C1 segment of cervical spinal cord (tissue), 14 donors: ENCODE measurements at places on chromosomes 4 and X.
A peak's percentile ranks its signal among the peaks of the same experiment; 100 is the strongest.

GRCh38 chr4:93317057-93317456 is 511.5 kb upstream of the ATOH1 start:
- peak; percentile 72 for DNase-seq

- DNase-seq: no peak
Observed at GRCh38 chrX:151713849-151714248, 2.0 kb upstream of the FATE1 start.

- no peak for DNase-seq
Observed at GRCh38 chr4:152898606-152899005, 37.5 kb upstream of the FHDC1 start.

- no peak for DNase-seq
Observed at GRCh38 chr4:95178938-95179337, 369.8 kb downstream of the UNC5C start.

DNA sequence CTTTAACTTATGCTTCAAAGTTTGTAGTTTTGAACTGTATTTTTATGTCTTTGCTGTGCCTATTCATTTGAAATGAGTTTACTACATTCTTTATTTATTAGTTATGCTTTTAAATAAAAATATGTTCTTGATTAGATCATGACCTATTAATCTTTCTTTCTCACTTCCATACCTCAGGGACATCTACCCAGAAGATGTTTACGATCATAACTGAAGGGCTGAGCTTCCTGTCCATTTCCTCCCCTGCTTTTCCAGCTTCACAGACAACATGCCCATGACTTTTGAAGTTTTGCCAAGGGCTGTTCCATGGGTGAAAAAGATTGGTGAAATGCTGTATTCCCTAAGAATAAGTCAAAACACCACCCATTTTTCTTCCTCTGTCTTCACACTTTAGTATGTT is 99.7 kb upstream of the DDIT4L start:
- DNase-seq: no peak
